Cerebellar nuclear complex (tissue), 1 donor: ENCODE measurements at places on chromosomes 6 and 20.

DNA sequence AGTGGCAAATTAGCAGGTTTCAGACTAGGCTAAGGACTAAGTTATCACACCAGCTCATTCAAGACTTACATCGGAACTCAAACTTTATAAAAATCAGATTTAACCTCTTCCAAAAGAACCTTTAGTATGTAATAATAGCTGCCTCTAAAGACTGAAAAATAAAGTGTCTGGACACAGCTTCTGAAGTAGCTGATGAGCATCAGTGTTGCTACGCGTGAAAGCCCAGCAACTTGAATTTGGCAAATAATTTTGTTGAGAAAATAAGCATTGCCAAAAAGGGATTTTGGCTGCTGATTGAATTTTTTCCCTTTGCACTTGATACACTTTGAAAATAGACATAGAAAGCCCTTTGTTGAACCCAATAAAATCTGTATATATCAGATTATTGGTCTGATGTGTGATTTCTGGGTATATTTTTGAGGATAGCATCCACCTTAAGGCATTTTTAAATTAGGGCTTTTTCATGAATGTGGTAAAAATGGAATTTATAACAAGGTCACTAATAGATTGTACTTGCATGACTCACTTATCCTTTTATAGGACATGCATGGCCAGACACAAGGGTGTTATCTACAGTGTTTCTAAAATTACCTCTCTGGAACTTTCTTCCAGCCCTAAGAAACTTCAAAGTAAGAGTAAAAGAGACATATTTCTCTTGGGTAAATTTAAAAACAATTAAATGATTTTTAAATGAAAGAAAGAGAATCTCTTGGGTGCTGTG lies 350.4 kb downstream of the TENT5A start:
- no peak for DNase-seq

GRCh38 chr20:8132484-8133309 lies 631 bp downstream of the PLCB1 start:
- DNase-seq: no peak

DNA sequence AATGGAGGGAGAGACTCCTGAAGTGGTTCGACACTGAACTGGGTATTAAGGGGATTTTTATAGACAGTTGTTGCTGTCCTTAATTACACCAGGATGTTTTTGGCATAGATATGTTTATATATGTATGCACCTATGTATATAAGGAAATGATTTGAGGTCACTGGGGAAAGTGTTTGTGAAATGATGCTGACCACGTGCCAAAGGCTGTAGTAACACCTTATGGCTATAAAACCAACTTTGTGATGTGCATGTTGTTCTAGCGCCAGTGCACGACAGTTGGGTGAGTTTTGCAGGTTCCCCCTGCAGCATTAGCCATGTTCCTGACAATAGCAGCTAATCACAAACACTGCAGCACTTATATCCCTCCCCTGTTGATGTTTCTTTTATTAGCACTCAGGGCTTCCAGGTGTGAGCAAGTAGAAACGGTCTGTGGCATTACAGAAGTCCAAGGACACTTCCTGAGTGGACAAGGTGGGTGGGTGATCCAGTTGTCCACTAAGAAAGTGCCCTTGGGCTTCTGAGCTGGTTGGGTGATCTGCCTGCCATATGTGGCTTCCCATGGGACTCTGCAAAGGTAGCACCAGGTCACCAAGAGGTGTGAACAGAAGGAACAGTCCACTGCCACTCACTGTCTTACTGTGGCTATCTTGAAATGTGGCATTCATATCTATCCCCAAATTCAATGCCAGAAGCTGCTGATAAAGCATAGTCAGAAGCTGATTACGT lies 63.0 kb upstream of the RBM24 start:
- no peak for DNase-seq

GRCh38 chr20:8129211-8129976 lies 2.7 kb upstream of the PLCB1 start:
- DNase-seq: no peak

GRCh38 chr6:20569000-20569610 lies 34.8 kb downstream of the CDKAL1 start:
- DNase-seq: no peak

GRCh38 chr20:13909067-13909466 lies 81.3 kb downstream of the SEL1L2 start:
- no peak for DNase-seq

DNA sequence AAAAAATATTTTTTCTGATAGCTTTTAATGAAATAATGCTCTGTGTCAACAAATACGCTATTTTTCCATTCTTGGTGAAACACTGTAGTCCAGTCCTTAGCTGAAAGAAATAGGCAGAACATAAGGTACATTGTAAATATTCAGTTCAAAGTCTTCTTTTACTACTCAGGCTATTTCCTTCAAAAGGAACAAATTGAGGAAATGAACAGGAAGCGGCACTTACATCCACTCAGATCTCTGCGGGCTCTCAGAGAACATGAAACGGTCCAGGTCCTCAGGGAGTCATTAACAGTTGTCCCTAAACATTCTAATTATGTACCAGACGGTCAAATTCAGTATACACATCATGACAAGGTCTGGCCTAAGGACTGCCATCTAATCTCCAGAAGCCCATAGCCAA lies 212.6 kb downstream of the KIF16B start:
- DNase-seq: no peak

GRCh38 chr6:150977281-150977680 lies 111.8 kb downstream of the MTHFD1L start:
- no peak for DNase-seq
